ENCODE measurements at places on chromosomes 16 and 17.

DNA sequence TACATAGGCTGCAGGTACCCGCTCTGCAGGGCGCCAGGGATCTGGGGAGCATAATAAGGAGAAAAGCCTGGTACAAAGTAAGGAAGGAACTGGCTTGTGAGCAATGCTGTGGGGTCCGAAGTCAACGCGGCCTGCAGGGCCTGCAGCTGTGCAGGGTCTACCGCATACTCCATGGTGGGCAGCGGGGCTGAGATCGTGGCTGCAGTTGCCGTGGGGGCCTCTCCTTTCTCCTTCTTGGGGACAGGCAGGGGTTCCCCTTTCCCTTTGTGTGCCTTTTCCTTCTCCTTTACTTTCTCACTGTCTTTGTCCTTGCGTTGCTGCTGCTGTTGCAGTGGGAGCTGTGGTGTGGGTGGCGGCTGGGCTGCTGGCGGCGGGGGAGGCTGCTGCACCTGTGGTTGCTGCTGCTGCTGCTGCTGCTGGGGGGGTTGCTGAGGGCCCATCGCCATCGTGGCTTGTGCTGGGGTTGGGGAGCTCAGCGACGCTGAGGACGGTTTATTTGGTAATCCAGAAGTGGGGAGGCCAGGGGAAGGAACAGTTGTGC is 259.6 kb downstream of the ZFHX3 start:
- no peak for DNase-seq

DNA sequence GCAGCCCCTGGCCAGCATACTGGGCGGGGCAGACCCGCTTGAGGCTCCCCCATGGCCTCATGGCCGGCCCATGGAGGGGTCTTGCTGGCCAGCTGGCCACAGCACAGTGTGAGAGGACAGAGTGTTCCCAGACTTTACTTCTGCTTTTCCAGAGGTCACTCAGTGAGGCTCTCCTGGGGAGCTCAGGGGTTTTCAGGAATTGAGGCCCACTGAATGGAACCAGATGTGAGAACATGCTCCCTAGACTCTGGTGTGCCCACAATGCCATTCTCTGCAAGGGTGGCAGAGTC is 21.2 kb downstream of the ATP6V0D1 start:
- DNase-seq: no peak

- no peak for DNase-seq
Observed at GRCh38 chr17:44464037-44464436, 39.2 kb downstream of the GPATCH8 start.

DNA sequence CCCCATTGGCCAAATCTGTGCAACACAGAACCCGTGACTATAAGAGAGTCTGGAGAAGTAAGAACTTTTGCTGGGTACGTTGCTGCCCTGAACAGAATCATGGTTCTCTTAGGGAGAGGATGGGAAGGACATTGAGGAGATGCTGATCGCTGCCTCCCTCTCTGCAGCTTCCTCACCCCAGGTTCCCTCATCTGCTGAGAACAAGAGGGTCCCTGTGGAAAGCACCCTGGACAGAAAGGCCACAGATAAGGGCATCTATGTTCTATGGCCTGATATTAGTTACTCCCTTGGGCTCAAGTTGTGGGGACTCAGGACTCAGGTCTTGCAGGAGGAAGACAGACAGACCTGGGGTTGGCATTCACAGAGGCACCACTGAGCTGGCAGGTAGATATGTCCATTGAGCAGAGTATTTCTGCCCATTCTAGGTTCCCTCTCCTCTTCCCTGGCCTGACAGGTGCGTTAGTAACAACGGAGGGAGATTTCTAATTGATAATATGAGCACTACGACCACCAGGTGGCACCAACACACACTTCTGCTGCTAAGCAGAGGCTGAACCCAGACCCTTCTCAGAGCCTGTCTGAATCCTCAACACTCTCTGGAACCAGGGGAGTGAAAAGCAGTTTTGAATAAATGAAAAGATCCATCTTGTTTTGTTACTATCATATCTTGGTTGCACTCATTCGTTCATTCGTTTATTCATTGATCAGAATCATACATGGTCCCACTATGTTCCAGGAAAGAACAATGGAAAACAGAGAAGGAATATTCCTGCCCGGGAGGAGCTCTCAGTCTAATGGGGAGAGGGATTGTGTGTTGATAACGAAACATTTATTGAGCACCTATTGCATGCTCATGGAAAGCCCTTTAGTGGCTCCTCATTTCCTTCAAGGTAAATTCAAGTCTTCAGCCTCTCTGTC is 56.4 kb downstream of the SLC6A2 start:
- peak; percentile 91 for DNase-seq

DNA sequence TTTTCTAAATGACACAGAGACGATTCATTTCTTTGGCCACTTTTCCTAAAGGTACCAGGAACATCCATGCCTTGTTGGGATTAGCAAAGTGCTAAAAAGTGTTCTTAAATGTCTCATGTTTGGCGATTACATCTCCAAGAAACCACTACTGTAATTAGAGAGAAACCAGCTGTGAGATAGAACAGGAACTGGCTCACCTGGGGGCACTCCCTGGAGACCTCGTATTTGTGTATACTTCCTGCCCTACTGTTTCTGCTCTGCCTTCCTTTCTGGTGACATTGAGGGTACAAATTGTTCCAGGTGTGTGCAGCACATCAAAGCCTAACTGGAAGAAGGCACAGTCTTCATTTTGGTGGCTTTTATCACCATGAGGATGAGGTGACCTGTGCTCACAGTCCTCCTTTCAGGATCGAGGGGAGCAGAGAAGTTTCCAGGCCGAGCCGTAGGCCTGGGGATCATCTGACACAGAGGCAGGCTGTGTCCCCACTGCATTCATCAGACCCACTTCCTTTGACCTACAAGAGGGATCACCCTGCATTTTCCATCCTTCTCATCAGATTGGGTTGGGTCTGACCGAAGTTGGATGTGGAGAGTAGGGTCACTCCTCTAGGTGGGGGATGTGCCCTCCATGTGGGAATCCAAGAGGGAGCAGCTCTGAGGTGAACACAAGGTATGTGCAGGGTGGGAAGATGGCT is 23.7 kb downstream of the CCL4 start:
- no peak for DNase-seq

GRCh38 chr17:74749279-74750038 is 1.0 kb downstream of the NHERF1 start:
- no peak for DNase-seq

GRCh38 chr16:2768403-2769089 is 8.5 kb downstream of the ELOB start:
- no peak for DNase-seq

DNA sequence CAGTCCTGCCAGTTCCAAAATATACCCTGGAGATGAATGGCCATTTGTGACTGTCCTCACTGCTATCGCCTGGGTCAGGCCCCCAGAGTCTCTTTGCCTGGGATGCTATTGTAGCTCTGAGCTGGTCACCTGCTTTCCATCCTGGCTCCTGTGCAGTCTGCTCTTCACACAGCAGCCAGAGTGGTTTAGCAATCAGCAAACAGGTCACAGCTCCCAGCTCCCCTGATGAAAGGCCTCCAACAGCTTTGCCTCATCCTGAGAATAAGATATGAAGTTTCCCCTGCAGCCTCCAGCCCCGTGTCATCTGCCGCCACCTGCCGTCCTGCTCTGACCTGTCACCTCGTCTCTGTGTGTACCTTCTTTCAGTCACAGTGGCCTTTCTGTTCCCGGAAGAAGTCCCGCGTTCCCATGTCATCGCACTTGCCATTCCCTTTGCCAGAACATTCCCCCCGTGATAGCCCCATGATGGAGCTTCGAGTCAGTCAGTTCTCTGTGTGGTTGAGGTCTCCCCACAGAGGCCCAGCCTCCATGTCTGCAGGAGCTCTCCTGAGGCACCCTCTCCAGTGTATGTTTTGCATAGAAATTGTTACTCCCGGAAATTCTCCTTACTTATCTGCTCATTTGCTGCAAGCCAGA is 281.5 kb downstream of the SNX29 start:
- no peak for DNase-seq
